NCI-H2081 treated with DMSO at 0.1 percent for 48 hours (cell line): ENCODE measurements at places on chromosomes 3 and 15.

GRCh38 chr15:97961067-97961954, 808 bp downstream of the ARRDC4 start:
- no peak for DNase-seq

DNA sequence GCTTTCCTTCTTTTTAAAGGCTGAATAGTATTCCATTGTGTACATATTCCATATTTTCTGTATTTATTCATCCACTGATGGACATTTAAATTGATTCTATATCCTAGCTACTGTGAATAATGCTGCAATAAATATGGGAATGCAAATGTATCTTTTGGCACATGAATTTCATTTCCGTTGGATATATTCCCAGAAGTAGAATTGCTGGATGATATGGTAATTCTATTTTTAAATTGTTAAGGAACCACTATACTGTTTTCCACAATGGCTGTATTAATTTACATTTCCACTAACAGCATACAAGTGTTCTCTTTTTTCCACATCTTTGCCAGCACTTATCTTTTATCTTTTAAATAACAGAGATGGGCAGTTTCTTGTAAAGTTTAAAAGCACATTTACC, 302.7 kb downstream of the CTNNB1 start:
- DNase-seq, result no peak

DNA sequence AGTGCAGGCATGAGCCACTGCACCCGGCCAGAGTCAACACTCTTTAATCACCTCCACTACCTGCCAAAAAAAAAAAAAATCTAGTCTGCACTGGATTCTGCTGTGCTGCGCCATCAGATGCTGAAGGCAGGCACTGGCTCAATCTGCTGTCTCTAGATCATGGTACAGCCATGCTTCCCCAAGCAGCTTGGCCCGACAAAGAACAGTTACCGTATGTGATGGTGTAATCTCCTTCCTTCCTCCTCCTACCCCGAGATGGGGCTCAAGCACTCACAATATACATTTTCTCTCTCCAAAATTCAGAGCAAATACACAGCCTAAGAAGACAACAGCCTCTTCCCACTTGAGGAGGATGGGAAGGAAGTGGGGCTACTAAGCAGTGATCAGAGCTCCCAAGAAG, 45.1 kb downstream of the DAPK2 start:
- no peak for DNase-seq

- no peak for DNase-seq
These were observed 51.8 kb downstream of the CHST2 start for GRCh38 chr3:143171141-143171980.

DNA sequence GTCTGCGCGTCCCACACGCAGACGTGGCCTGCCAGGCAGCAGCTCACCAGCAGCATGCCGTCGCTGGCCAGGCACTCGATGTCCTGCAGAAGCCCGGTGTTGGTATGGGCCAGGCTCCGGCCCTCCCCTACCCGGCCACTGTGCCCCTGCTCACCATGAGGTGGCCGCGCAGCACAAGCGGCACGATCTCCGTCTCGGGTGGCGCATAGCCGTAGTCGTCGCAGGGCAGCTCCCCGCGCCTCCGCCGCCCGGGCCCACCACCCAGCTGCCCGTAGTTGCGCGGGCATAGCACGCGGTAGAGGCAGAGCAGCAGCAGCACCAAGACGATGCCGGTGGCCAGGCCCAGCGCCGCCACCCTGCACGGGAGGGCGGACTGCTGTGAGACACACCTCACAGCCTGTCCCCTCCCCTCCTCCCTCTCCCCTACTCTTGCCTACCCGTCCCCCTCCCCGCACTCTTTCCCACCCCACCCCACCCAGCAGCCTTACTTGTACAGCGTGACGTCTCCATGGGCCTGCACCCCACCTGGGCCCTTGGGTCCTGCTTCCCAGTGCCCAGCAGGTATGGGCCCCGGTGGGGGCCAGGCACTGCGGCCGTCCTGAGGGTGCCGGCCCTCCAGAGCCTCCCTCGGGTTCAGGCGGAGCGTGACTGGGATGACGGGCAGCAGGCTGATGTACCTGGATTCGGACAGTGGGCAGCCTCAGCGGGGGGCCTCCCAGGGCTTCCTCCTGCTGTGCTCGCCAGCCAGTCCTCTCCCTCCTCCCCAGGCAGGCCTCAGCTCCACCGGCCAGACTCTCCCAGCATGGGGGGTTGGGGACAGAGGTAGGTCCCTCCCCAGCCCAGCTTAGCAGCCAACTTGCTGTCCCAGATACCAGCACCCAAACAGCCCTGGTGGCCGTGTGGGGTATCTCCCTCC, 37.6 kb downstream of the PTPN23 start:
- no peak for DNase-seq

- no peak for DNase-seq
These were observed 16.6 kb upstream of the EXOG start for GRCh38 chr3:38479431-38480092.

DNA sequence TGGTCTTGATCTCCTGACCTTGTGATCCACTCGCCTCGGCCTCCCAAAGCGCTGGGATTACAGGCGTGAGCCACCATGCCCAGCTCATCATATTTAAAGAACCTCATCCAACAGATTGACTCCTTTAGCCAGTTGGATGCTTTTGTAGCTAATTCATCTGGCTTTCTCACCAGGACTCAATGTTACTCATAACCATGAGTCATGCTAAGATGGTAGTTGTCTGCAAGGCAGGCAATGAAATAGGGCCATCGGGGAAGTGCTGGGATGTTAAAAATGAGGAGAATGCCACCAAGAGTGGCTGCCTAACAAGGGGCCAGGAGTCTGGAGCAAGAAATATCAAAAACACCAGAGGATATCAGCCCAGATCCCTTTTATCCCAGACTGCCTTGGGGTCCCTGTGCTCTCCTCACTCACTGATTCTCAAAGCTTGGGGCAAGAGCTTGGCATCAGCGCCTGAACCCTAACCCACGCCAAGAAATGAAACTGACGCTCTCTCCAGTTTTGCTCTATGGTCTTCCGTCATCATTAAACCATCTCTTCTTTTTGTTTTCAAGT, 7.4 kb upstream of the PCOLCE2 start:
- DNase-seq, result no peak

DNA sequence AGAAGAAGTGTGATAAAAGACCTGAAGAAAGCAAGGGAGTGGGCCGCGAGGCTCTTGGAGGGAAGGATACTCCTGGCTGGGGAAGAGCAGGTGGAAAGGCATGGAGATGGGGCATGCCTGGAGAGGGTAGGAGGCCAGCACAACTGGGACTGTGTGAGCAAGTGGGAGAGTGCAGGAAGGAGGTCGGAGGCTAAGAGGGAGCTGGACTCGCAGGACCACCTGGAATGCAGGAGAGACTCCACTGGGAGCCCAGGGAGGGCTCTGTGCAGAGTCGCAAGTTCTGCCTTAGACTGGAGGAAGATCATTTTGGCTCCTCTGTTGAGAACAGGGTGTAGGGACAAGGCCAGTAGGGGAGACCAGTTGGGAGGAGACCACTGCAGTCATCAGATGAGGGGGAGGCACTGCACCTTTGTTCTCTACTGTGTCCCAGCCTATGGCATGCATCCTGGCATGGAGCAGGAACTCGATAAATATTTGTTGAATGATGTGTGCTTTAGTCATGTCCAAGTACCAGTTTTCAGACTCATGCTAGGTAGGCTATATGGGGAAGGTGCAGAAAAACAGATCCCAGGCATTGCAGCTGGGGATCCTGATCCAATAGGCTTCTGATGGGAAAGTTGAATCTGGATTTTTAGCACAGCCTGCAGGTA, 13.7 kb downstream of the FAM107A start:
- DNase-seq, result no peak
